ENCODE measurements at places on chromosomes 2 and 18.
A peak's percentile ranks its signal among the peaks of the same experiment; 100 is the strongest.

GRCh38 chr2:228841877-228842276, 429.2 kb downstream of the PID1 start:
- no peak for DNase-seq
- H3K4me3 ChIP-seq = no peak overlapping the region
- H3K36me3 ChIP-seq = no peaks in the 10 kb centered on the region
- no peaks in the 10 kb centered on the region for H3K27me3 ChIP-seq

- DNase-seq = no peak
- H3K27me3 ChIP-seq = no peaks in the 10 kb centered on the region
- no peaks in the 10 kb centered on the region for H3K36me3 ChIP-seq
- no peak overlapping the region for H3K4me3 ChIP-seq
- no peak overlapping the region for H3K27ac ChIP-seq
- H3K4me1 ChIP-seq = no peaks in the 10 kb centered on the region
These were observed 32.1 kb upstream of the KCNG2 start for GRCh38 chr18:79765491-79766245.

DNA sequence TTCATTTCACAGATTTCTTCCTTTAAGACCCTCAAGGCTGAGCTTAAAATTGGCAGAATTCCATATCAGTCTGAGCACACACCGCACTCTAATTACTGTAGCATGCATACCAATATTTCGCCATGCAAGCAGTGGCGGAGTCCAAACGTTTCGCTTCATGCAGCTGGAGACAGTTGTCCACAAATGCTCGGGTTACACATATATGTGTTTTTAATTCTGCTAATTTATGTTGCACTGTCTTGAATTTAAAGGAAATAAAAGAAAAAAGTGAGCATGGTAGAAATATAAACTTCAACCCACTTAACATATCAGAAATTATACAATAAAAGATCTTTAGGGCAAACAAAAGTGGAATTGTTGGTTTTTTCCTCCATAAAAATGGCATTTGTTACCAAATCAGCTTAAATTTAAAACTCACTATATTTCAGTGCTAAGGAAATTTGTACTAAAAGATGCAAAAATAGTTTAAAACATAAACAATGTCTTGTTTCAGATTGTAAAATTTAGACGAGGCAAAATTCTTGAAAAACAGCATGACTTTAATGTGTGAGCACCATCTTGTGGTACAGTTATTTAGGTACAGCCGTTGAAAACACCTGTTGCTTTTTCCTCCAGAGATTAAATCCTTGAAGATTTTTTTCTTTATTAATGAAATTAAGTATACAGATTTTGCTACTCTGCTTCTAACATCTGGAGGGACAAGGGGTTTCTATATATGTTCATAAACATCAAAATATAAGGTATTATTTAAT, 24.1 kb upstream of the KANSL1L start:
- peak; percentile 44 for DNase-seq
- no peak overlapping the region for H3K4me3 ChIP-seq
- H3K4me1 ChIP-seq = no peaks in the 10 kb centered on the region
- H3K27ac ChIP-seq = no peak overlapping the region
- H3K27me3 ChIP-seq = no peaks in the 10 kb centered on the region

- peaks cover 3% of the 10 kb centered on the region for H3K4me1 ChIP-seq
- no peaks in the 10 kb centered on the region for H3K27me3 ChIP-seq
- DNase-seq = no peak
- no peak overlapping the region for H3K4me3 ChIP-seq
- H3K27ac ChIP-seq = no peak overlapping the region
These were observed 97.8 kb downstream of the HDAC4 start for GRCh38 chr2:239302808-239303557.

- no peak for DNase-seq
- H3K4me3 ChIP-seq = no peak overlapping the region
- H3K27me3 ChIP-seq = no peaks in the 10 kb centered on the region
These were observed 2.3 kb downstream of the CPS1 start for GRCh38 chr2:210558708-210559107.

- H3K36me3 ChIP-seq = no peaks in the 10 kb centered on the region
- H3K4me3 ChIP-seq = no peak overlapping the region
- no peak for DNase-seq
These were observed 66.1 kb upstream of the NXPH2 start for GRCh38 chr2:138846216-138846821.

Data from lung (tissue), 17 donors.